Hair follicle dermal papilla cell (primary cell): ENCODE measurements at places on chromosomes 13 and 19. TPM values are rescaled to one million over a fixed set of nuclear protein-coding genes. Genes with fewer than 3 reads are reported as not detected.

Gene MCEMP1
- not detected in 2 replicates for total RNA-seq

Gene OR7A5
- not detected in 2 replicates for total RNA-seq

Gene GAPDHS
- total RNA-seq: not detected in 2 replicates

Gene MBD3L3
- not detected in 2 replicates for total RNA-seq

Gene CLEC17A
- not detected in 2 replicates for total RNA-seq

Gene C5AR1
- total RNA-seq: 0.49 TPM in 1 of 2 replicates, not detected in the other

Gene ZNF578
- 4.6 and 5.7 TPM in 2 replicates for total RNA-seq

Gene C19orf73
- 0.36 TPM in 1 of 2 replicates, not detected in the other for total RNA-seq

Gene SOHLH2
- total RNA-seq: 0.36 and 0.49 TPM in 2 replicates

Gene KLF5
- total RNA-seq: 10.2 and 11.7 TPM in 2 replicates

Gene GGN
- 0.49 and 1.2 TPM in 2 replicates for total RNA-seq

Gene MAP3K10
- total RNA-seq: 9.7 and 12.0 TPM in 2 replicates

Gene MYO1F
- 0.85 and 2.8 TPM in 2 replicates for total RNA-seq

Gene SLC25A42
- 8.9 and 12.8 TPM in 2 replicates for total RNA-seq

Gene KIR2DL3
- total RNA-seq: not detected in 2 replicates

Gene APC2
- total RNA-seq: 0.49 and 0.81 TPM in 2 replicates

Gene PGLYRP1
- total RNA-seq: not detected in 2 replicates

Gene LILRA5
- total RNA-seq: not detected in 2 replicates

Gene C1QTNF9
- total RNA-seq: not detected in 2 replicates

Gene SERP2
- total RNA-seq: 4.1 TPM in 2 replicates

Gene FKBP8
- total RNA-seq: 350 and 428 TPM in 2 replicates

Gene WASF3
- 14.7 and 15.9 TPM in 2 replicates for total RNA-seq

Gene LRRC63
- total RNA-seq: under 0.01 TPM in 1 of 2 replicates, not detected in the other

Gene ACP5
- total RNA-seq: 0.61 and 1.3 TPM in 2 replicates
